Midbrain (tissue), 1 donor: ENCODE measurements at places on chromosomes 13 and 19.

- DNase-seq: no peak
Measured at GRCh38 chr19:2362970-2363300, 2.9 kb downstream of the TMPRSS9 start.

GRCh38 chr19:47228937-47229675, 1.9 kb downstream of the BBC3 start:
- DNase-seq: peak; percentile 23

DNA sequence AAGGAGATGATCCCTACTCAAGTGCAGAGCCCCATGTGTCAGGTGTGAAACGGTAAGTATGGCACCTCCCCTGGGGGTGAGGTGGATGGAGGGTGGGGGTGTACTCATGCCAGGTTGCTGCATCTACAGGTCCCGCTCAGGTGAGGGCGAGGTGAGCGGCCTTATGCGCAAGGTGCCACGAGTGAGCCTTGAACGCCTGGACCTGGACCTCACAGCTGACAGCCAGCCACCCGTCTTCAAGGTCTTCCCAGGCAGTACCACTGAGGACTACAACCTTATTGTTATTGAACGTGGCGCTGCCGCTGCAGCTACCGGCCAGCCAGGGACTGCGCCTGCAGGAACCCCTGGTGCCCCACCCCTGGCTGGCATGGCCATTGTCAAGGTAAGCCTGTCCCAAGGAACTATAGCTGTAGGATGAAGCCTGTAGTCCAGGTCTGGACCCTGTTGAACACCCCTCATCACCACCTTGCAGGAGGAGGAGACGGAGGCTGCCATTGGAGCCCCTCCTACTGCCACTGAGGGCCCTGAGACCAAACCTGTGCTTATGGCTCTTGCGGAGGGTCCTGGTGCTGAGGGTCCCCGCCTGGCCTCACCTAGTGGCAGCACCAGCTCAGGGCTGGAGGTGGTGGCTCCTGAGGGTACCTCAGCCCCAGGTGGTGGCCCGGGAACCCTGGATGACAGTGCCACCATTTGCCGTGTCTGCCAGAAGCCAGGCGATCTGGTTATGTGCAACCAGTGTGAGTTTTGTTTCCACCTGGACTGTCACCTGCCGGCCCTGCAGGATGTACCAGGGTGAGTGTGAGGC, 5.2 kb downstream of the TRIM28 start:
- DNase-seq: no peak

DNA sequence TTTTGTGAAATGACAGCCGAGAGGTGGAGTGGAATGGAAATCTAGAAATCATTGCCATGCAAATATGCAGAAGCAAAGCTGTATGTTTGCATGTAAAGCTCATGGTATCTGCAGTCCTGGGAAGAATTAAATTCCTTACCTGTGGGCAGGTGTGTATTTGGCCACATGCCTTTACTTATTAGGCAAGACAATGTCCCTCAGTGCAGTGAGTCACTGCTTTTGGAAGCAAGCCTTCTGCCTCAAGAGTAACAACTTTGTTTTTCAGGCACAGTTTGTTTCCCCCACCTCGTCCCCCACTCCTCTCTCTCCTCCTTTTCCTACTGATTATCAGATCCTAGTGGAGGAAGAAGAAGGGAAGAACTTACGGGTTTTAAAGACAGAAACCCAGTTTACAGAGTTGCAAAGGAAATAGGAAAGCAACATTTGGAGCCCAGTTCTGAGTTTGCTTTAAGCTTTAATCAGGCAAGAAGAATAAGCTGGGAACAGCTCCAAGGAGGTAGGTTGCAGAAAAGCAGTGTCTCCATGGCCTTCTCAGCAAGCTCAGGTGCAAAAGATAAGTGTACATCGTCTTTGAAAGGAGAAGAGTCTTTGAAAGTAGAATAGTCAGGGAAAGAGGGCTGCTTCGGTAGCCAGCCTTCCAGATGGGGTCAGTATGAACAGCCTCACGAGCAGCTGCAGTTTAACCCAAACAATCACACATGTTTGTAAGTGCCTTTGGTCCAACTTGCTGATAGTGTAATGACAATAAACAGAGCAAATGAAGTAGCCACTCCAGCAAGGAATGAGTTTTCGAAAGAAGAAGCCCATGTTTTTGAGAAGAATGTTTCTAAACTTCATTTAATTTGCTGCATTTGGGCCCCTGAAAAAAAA, 190.1 kb downstream of the KLF5 start:
- DNase-seq: no peak

DNA sequence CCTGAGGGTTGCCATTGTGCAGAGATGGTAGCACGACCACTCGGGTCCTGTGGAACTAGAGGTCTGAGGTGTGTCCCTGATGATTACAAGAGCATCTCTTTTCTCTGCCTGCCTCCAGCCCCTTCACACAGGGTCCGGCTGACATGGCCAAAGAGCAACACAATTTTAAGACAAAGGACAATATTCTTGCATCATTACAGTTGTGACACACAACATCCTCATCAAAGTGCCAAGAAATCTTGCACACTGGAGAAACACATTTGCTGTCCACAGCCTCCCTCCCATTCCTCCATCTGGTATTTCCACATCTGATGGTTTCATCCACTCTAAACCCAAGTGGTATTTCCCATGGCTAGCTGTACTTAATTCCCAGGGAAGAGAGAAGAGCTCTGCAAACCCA, 12.8 kb downstream of the COL4A1 start:
- no peak for DNase-seq

GRCh38 chr13:112994084-112994780, 25.2 kb downstream of the MCF2L start:
- no peak for DNase-seq

GRCh38 chr13:28503182-28503967, 8.4 kb upstream of the FLT1 start:
- no peak for DNase-seq

GRCh38 chr13:113187263-113187669, 21.2 kb downstream of the PCID2 start:
- DNase-seq: peak; percentile 23

GRCh38 chr19:6470173-6470572, 6.1 kb downstream of the CRB3 start:
- DNase-seq: no peak

GRCh38 chr19:4879041-4879440, 11.6 kb upstream of the PLIN3 start:
- DNase-seq: no peak

GRCh38 chr13:44068169-44068568, 188.5 kb downstream of the LACC1 start:
- DNase-seq: no peak

DNA sequence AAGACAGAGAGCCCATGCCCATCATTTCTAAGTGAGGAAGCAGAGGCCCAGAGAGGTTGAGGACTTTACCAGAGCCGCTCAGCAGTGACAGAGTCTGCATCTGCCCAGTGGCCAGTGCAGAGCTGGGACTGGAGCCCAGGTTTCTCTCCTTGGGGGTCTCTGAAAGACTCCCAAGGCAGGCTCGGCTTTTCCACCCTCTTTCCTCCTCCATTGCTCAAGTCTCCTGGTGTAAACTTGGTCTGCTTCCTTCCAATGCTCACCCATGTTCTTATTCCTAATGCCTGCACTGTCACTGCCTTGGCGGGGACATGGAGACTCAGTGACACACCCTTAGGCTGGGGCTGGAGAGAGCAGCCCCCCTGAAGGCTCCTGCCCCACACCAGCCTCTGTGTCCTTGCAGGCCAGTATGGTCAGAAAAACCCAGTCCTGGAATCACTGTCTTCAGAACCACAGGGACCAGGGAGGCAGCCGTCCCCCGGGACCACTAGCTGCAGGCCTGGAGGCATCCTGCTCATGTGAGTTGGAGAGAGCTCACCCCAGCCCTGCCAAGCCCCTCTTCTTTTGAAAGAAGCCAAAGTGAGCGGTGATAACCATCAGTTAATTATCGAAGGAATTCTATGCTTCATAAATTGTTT, 211.0 kb upstream of the ZNF536 start:
- DNase-seq: no peak

GRCh38 chr13:35140831-35141230, 198.8 kb downstream of the NBEA start:
- DNase-seq: no peak

GRCh38 chr19:21638776-21639175, 128.6 kb downstream of the ZNF100 start:
- DNase-seq: no peak

GRCh38 chr13:36188441-36188840, 25.9 kb downstream of the SOHLH2 start:
- no peak for DNase-seq

GRCh38 chr13:113943821-113944565, 29.9 kb downstream of the C13orf46 start:
- DNase-seq: no peak

- no peak for DNase-seq
Measured at GRCh38 chr19:31478241-31478640, 129.0 kb upstream of the TSHZ3 start.

- DNase-seq: no peak
Measured at GRCh38 chr13:36778083-36778671, 40.8 kb upstream of the RFXAP start.

DNA sequence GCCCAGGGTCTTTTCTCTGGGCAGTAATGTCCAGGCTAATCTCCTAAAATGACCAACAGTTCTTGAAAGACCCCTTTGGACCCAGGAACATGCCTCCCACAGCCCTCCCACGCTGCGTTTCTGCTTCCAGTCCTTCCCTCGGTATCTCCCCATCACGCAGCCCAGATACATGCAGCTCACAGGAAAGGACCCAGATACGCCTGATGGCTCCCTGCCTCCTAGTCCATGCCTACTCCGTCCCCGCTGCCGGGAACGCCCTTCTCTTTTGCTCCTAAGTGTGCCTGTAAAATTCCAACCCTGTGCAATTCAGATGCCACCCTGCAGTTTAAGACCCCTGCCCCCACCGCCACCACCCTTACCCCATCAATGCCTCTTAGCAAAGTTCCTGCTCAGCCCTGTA, 778 bp downstream of the MUC16 start:
- no peak for DNase-seq

DNA sequence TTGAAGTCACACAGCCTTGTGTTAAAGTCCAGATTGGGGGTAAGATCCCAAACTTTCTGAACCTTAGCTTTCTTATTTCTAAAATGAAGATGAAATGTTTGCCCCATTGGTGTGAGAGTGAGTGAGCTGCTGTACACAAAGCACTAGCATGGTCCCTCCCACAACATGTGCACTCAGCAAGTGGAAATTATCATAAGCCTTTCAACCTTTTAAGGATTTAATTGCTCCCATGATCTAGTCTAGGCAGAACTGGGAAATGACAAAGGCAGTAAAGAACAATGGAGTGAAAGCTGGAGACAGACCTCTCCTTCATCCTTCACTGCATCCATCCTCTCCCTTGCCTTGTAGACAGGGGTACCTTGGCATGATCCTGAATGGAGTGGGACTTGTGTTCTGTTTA, 76.0 kb upstream of the GPR12 start:
- DNase-seq: no peak

GRCh38 chr19:53982001-53982451, 9.4 kb upstream of the CACNG6 start:
- no peak for DNase-seq

DNA sequence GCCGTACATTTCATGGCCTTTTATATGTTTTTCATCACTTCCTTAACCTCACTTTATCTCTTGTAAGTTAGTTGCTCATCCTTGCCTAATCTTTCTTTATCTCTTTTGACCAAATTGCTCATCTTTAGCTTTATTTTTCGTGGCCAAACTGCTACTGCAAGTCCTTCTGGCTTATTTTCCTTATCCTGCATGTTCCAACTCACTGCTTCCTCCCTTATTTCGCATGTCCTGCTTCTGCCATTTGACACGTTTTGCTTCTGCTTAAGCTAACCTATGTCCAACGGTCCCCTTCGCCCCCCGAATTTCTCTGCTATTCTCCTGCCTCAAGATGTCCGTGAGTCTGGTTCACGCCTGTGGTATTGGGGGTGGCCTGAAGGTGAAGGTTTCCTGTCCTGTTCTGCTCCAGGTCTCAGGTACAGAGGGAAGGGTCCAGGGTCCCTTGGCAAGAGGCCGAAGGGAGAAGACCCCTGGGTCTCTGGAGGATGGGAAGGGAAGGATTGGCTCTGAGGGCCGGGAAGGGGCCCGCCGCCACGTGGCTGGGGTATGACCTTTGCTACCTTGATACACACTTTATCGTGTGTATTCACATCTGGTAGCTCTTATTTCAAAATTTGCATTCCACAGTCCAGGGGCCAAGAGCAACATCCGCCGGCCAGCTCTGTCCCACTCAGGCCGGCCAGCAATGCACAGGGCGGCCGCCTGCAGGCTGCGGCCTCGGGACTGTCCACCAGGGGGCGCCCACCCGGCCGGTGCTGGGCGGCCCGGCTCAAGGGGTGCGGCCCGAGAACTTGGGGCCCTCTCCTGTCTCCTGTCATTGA, 2.9 kb upstream of the C19orf85 start:
- DNase-seq: peak; percentile 61

GRCh38 chr13:30577401-30577852, 40.3 kb upstream of the USPL1 start:
- DNase-seq: no peak

GRCh38 chr13:79289571-79289970, 116.5 kb downstream of the RBM26 start:
- DNase-seq: no peak

- DNase-seq: peak; percentile 58
Measured at GRCh38 chr13:30334663-30335386, 27.5 kb upstream of the KATNAL1 start.

- no peak for DNase-seq
Measured at GRCh38 chr13:98150832-98151479, 8.1 kb downstream of the FARP1 start.

- DNase-seq: no peak
Measured at GRCh38 chr13:93708308-93709075, 481.9 kb downstream of the GPC6 start.

DNA sequence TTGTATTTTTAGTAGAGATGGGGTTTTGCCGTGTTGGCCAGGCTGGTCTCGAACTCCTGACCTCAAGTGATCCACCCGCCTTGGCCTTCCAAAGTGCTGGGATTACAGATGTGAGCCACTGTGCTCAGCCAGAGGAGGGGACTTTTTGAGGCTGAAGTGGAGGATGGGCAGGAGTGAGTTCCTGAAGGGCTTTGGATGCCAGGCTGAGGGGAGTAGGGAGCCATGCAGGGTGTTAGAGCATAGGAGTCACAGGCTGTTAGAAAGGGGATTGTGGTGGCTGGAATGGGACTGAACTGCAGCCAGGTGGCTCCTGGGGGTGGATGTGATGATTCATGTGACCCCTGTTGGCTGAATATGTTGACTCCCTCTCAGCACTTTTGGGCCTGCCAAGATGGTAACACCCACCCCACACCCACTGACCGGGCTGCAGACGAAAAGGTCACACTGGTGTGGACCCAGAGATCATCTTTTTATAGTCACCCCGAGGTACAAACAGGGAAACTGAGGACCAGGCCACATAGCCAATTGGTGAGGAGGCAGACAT, 11.2 kb downstream of the CYP4F22 start:
- no peak for DNase-seq

DNA sequence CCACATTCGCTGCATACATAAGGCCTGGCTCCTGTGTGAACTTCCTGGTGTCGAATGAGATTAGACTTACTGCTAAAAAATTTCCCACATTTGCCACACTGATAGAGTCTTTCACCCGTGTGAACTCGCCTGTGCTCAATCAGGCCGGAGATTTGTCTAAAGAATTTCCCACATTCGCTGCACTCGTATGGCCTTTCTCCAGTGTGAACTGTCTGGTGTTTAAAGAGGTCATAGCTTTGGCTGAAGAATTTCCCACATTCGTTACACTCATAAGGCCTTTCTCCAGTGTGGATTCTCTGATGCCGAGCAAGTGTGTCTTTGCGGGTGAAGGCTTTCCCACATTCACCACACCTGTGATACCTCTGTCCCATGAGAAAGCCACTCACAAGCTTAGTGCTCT, 6.5 kb downstream of the ZNF671 start:
- no peak for DNase-seq

GRCh38 chr19:2927032-2927430, 17.7 kb downstream of the ZNF77 start:
- DNase-seq: no peak

- DNase-seq: no peak
Measured at GRCh38 chr19:40264314-40265054, 20.7 kb downstream of the AKT2 start.
